ENCODE measurements at places on chromosomes 1 and 21.

GRCh38 chr21:33550772-33551660 is 8.2 kb downstream of the SON start:
- no peak for DNase-seq

DNA sequence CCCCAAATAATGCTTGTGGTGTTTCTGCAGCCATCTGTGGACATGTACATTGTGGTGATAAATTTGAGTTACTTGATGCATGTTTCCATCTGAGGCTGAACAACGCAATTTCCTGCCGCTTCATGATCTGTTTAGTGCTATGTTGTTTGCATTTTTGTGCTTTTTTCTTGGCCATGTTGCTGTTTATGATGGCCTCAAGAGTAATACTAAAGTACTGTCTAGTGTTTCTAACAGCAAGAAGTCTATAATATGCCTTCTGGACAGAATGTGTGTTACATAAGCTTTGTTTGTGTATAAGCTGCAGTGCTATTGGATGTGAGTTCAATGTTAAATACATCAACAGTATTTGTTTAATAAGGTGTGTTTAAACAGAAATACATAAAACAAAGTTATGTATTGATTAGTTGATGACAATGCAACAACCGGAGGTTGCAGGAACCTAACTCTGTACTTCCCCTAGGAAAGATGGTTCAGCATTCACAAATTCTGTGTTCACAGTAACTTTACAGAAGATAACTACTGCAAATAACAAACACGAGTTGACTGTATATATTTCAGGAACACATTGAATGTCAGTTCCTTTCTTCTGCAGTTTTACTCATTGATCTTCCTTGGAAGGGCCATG is 114.8 kb upstream of the USP24 start:
- DNase-seq, result no peak

DNA sequence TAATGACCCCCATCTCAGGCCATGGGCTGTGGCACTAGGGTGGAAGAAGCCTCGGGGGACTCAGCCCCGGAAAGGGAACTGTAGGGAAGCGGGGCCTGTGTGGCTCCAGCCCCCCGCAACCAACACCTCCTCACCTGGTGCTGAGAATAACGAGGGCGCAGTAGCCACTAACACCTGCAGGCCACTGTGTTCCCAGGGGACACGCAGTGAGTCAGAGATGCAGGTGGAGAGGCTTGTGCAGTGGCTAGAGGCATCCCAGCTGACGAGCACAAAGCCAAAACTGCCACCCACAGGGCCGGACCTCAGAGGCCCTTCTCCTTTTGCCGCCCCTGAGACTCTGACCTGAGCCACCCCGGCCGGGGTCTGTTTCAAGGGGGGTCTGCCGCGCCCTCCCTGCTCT is 33.5 kb upstream of the CCDC27 start:
- no peak for DNase-seq

- DNase-seq, result no peak
These were observed 12.5 kb downstream of the SLX9 start for GRCh38 chr21:44952116-44952928.

DNA sequence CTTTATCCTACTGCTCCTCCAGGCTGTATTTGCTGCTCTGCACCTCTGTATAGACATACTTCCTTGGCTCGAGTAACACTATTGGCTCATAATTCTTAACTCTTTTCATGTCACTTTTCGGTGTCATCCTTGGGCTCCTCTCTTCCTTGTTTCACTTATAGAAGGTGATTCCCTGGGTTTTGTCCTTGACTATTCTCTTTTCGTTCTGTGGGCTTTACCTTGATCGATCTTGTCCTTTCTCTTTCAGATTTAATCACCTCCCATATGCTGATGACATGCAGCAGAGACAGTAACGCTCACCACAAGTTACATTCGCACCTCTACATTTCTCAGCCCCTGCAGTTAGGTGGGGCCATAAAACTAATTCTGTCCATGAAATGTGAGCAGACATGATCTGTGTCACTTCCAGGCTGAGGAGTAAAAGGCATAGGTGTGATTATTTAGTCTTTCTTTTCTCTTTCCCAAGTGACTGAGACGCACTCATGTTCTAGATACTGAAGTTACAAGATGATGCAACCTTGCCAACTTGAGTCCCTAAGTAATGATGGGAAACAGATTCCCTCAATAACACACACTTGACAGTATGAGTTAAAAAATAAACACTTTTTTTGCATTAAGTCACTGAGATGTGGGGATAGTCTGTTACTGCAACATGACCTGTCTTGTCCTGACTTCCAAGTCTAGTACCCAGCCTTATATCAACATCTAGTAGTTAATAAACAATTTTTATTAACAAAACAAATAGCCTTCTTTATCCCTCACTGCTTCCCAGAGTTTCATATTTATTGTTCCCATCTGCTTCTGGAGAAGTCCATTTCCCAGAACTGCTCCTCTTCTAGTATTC is 49.9 kb upstream of the HAO2 start:
- no peak for DNase-seq

GRCh38 chr1:200372095-200372884 is 37.5 kb downstream of the ZNF281 start:
- DNase-seq, result no peak

- no peak for DNase-seq
These were observed 205.8 kb upstream of the LYPLAL1 start for GRCh38 chr1:218967836-218968235.

- DNase-seq, result no peak
These were observed 12.0 kb upstream of the ETV3L start for GRCh38 chr1:157111396-157112165.

DNA sequence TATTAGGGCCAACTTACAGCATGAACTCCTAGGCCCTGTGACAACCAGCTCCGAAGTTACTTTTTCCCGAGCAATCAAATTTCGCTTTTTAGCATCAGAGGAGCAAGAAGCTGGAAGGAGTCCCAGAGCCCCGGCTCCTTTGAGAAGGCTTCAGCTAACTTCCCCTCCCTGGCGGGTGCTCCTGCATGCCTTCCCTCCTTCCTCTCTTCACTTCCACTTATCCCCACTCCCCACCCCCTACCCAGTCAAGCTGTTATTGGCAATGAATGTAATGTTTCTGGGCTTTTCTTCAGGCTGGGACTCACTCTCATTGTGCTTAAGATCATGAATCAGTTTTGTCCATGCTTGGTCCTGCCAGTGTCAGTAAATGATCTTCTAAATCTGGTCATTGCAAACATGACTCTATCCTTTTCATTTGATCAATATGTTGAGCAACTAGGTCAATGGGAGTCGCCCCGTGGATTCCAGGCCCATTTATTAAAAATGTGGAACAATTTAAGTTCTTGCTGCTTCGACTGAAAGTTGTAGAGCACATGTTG is 94.5 kb upstream of the TSPAN2 start:
- DNase-seq, result no peak

GRCh38 chr1:24323281-24323680 is 4.1 kb downstream of the GRHL3 start:
- no peak for DNase-seq

- peak; percentile 9 for DNase-seq
These were observed 2.5 kb downstream of the KLHL20 start for GRCh38 chr1:173717238-173717637.

- no peak for DNase-seq
These were observed 18.4 kb upstream of the ALX3 start for GRCh38 chr1:110088739-110089316.

DNA sequence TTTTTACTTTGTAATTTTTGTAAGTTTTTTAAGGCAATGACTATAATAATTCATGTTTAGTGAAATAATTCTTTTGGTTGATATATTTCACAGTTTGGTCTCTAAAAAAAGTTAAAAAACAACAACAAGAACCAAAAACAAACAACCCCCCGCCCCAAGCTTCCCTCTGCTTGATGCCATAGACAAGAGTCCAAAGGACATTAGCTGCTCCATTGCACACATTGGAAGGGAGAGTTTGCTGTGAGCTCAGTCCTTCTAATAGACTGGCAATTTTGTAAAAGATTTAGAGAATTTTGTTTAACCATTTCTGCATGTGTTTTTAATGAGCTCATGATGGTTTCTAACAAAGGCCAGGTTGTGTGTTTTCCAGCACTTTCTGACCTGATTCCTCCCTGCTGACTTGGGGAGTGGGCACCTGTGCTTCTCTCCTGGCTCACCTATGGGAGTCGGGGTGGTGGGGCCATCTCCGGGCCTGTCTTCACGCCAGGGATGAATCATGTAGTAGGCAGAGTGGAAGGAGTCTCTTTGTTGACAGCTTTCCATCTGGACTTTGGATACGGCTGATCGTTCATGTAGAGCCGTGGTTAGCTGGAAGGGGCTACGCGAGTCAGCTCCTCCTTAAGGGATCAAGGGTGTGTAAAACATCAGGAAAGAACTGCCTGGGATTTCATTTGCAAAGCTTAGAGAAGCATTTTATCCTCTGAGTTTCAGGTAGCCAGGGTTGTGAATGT is 14.1 kb downstream of the ZBTB18 start:
- no peak for DNase-seq

GRCh38 chr1:178578541-178578940 is 65.6 kb downstream of the TEX35 start:
- no peak for DNase-seq

DNA sequence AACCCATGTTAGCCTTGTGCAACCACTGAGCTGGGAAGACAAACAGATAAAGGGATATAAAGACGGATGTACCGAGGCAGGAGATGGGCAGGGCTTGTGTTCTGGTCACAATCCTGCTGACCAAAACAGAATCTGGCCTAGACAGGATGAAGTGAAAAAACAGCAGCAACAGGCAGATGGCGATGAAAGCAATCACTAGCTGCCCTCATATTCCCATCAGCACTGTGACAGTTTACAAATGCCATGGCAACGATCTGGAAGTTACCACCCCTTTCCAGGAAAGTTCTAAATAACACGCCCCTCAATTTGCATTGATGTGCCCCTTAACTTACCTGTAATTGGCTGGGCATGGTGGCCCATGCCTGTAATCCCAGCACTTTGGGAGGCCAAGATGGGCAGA is 40.6 kb upstream of the CD46 start:
- DNase-seq, result peak; percentile 7

DNA sequence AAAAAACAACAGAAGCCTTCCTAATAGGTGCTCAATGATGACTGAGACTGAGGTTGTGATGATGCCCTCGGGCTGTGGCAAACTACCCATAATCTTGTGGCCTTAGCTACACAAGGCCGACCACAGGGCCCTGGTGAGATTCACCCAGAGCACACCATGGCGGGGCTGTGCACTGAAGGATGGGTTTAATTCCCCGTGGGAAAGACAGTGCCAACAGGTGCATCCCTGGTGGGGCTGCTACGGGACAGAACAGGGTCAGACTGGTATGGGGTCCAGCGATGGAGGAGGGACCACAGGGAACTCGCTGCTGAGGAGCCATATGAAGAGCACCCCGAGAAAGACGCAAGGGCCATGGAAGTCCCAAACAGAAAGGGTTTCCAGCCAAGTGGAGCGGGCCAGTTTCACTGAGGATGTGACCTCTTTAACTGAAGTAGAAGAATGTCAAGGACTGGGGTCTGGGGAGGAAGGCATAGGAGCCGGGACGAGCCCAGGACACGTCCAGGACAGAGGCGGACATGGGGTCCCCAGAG is 21.3 kb downstream of the PRDM15 start:
- DNase-seq, result no peak

GRCh38 chr1:61404597-61405376 is 320.2 kb downstream of the TM2D1 start:
- no peak for DNase-seq

GRCh38 chr1:160750608-160751007 is 11.6 kb downstream of the SLAMF7 start:
- DNase-seq, result no peak

DNA sequence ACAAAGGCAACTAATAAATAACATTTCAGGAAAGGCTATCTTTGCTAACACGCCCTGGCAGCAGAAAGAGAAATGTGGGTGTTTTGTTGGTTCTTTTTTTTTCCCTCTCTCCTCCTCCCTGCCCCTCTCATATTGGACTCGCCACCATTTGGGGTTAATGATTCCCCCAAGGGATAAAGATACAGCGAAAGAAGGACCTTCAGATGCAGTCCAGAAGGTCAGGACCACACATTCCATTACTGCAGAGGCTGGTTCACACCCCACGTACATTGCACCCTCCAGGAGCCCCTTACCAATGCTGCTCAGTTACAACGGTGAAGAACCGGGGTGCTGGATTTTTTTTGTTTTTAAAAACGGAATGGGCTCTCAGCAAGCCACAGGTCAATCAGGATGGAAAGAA is 156.9 kb upstream of the TIAM1 start:
- no peak for DNase-seq

DNA sequence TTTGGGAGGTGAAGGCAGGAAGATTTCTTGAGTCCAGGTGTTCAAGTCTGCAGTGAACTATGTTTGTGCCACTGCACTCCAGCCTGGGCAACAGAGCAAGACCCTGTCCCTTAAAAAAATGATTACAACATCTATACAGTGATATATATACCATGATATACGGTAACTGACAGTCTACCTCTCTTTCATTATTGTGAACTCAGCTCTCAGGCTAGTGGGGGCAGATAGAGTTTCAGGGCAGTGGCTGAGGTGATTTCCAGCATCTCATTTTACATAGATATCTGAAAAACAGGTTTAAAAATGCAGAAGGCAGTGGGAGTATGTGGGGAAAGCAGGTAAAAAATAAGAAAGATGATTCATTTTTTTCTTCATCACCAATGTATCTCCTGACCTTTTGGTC is 8.1 kb upstream of the NTNG1 start:
- no peak for DNase-seq

- no peak for DNase-seq
These were observed 22.8 kb downstream of the CYYR1 start for GRCh38 chr21:26550326-26550725.

DNA sequence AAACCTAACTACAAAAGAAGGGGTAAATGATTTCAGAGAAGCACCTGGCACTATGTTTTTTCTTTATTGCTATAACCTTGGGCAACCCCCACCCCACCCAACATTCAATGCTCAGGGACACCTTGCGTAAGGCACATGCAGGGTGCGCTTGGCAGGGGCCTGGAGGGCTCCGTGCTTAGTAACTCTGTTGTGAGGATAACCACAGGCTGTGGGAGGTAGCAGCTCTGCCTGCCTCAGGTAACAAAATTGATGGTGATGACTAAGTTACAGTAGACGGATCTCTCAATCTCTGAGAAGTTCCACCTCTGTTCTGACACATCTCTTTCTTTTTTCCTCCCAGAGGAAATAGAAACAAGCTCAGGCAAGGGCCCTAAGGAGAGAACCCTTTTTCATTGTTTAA is 8.7 kb upstream of the CCN1 start:
- DNase-seq, result peak; percentile 38

- no peak for DNase-seq
These were observed 78.9 kb upstream of the KCNK2 start for GRCh38 chr1:215003686-215004085.

DNA sequence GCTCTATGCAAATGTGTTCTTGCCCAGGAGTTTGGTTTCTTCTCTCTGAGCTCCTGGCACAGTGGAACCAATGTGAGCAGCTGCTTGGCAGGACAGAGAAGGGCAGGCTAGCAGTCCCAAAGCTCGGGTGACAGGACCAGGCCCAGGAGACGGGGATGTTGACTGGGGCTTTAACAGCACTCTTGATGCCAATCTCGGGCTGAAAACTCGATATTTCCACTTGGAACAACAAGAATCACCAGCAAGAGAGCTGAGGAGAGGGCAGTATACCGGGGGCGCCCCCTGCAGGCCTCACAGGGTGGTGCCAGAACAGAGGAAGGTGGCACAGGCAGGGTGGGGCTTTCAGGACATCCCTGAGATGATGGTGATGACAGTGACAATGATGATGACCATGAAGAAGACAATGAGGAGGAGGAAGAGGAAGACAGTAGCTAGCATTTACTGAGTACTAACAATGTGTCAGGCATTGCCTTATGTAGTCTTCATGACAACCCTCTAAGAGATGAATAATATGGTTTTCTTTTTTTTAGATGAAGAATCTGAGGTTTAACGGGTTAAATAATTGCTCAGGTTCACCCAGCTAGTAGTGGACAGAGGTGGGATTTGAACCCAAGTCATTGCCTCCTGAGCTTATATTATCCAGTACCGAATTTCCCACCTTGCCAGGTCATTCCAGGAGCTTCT is 2.7 kb upstream of the KCNJ9 start:
- DNase-seq, result peak; percentile 60
